Activated CD4-positive, alpha-beta T cell treated with anti-CD3 and anti-CD28 coated beads for 36 hours (primary cell): ENCODE measurements at places on chromosomes 16 and 17. TPM values are rescaled to one million over a fixed set of nuclear protein-coding genes. Genes with fewer than 3 reads are reported as not detected.

Gene SLC5A11
- not detected for total RNA-seq

Gene TEX14
- 0.14 TPM for total RNA-seq

Gene GFAP
- not detected for total RNA-seq

Gene TBC1D3G
- total RNA-seq = not detected

Gene HS3ST6
- total RNA-seq = not detected

Gene CDIP1
- total RNA-seq = 28.3 TPM

Gene WNT9B
- not detected for total RNA-seq

Gene FBXW10
- total RNA-seq = 0.11 TPM

Gene HEATR9
- total RNA-seq = 0.18 TPM

Gene TAC4
- not detected for total RNA-seq

Gene CHST5
- 0.40 TPM for total RNA-seq

Gene KSR1
- total RNA-seq = 113 TPM

Gene CSH1
- not detected for total RNA-seq

Gene MTMR4
- total RNA-seq = 69.2 TPM
